Epithelial cell of proximal tubule (primary cell): ENCODE measurements at places on chromosomes 2 and 18. TPM values are rescaled to one million over a fixed set of nuclear protein-coding genes. Genes with fewer than 3 reads are reported as not detected.

The POU3F3 gene
- total RNA-seq, result 22.1 and 34.0 TPM in 2 replicates

The KCNJ3 gene
- 0.12 TPM in 1 of 2 replicates, not detected in the other for total RNA-seq

The GNAL gene
- 3.2 and 5.0 TPM in 2 replicates for total RNA-seq

The KLHL29 gene
- 7.7 and 12.0 TPM in 2 replicates for total RNA-seq

- DNase-seq, result no peak
These were observed 225.1 kb upstream of the TMEFF2 start for GRCh38 chr2:192419786-192420185.

DNA sequence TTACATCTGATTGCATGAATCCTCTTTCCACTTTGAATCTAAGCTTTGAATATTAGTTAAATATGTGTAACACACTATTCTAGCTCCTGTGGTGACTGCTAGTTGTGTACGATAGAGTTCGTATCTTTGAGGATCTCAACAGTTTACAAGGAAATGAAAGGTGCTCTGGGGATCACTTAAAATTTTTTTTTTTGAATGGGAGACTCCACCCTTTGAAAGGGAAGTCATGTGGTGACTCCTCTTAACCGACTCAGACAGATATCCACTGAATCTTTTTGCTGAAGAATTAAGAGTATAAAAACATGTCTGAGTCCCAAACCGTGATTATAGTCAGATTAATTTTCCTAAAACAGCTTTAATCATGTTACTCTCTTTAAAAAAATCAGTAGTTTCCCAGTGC is 4.0 kb downstream of the CLIP4 start:
- no peak for DNase-seq

- DNase-seq, result peak; percentile 18
These were observed 109.0 kb downstream of the SETBP1 start for GRCh38 chr18:44789710-44790109.

DNA sequence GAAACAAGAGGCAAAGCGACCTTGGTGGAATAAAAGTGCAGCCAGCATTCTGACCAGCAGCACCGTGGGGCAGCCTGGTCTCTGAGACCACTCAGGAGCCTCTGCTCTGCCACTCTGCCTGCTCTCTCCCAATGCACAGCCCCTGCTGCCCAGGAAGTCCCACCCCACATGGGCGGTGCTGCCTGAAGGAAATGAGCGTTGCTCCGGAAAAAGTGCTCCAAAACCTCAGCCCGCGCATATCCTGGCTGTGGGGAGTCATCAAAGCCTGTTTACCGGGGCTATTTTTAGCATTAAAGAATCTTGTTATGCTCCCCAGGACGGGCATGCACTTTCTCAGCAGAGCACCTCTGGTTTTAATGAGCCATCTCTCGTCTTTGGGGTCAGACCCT is 54.5 kb downstream of the EPAS1 start:
- no peak for DNase-seq

DNA sequence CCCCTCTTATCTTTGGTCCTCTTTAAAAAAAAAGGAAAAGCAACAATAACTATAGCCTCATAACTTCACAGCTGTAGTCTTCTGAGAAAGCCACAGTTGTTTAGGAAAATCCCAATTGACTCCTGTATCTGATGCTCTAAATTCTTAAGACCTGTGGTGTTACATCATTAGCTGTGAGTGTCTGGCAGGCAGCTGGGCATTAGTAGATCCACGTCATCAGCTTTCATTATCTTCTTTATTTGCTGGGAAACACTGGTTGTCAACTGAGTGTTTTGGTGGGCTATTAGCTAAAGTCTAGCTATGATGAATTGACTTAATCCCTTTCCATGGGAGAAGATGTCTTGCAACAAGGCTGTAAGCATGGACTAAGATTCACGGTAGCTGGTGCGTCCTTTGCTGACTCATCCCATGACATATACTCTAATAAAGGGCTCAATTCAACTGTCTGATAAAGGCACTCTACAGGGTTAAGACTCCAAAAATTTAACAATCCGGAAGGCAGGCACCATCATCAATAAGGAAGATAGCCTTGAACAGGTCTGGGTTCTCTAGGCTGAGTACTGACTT is 517.2 kb downstream of the PLCL1 start:
- no peak for DNase-seq

DNA sequence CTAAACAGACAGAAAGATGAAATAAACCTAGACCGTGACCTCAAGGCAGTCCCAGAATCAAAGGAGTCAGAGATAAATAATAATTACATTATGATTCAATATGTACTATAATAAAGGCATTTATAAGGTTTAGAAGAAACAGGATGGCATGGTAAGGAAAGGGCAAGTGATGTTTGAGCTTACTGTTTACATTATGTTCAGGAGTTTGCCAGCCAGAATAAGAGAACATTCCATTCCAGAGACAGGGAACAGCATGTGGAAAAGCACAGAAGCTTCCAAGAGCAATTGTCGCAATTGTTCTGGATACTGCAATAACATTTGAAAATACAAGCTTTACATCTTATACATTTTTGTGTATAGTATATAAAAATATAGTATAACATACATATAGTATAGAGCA is 50.0 kb upstream of the FRZB start:
- DNase-seq, result no peak

DNA sequence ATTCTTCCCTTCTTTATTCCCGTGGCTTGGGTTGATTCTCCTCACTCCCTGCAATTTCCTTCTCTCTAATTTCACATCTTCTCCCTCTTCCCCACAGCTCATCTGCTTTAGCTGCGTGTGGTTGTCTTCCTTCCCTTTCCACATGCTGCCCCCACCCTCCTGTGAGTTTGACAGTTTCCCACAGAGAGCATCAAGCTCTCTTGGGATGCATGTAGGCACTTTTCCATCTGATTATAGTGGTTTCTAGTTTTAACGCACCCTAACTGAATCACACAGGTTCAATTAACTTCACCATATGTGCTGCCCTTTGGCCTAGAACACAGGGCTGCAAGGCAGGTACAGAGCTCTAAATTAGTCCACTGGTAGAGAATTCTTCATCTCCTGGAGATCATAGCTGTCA is 110.5 kb downstream of the TACR1 start:
- DNase-seq, result no peak

DNA sequence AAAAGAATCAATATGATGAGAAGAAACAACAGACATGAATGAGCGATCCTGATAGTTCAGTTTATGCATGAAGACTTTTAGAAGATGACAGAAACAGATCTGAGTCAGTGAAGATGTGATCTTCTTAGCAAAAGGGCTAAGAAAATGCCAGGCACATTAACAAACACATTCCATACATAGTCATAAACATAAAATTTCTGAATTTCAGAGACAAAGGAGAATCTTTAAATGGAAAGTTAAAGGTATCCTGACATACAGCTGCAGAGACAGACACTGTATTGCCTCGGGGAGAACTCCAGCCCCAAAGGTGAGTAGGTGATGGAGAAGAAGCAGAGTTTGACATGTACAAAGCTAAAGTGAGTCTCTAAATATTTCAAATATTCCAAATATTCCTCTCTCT is 40.6 kb upstream of the FN1 start:
- no peak for DNase-seq

DNA sequence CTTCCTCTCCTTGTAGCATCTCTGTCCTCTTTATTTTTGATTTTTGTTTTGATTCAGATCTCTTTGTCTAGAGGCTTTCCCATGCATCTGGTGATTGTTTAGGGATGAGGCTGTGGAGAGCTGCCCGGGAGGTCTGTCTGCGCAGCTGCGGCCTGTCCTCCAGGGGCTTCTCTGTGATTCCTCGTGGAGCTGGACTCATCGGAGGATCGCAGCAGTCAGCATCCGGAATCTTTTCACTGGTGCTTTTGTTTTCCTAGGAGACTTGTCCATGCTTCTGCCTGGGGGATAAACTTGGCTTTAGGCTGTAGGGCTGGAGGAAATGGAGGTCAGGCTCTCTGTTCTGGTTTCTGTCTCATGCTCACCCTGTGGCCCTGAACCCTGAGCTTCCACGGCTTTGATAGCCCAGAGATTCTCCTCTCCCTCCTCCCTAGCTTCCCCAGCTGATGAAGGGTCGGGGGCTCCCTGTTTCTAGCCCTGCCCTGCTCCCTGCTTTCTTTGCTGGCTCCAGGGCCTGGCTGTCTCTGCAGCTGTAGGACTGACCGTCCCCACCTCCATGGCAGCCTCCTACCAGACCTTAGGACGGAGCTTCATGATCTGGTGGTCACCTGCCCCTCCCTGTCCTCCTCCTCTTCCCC is 35.5 kb downstream of the ZNF532 start:
- DNase-seq, result no peak

DNA sequence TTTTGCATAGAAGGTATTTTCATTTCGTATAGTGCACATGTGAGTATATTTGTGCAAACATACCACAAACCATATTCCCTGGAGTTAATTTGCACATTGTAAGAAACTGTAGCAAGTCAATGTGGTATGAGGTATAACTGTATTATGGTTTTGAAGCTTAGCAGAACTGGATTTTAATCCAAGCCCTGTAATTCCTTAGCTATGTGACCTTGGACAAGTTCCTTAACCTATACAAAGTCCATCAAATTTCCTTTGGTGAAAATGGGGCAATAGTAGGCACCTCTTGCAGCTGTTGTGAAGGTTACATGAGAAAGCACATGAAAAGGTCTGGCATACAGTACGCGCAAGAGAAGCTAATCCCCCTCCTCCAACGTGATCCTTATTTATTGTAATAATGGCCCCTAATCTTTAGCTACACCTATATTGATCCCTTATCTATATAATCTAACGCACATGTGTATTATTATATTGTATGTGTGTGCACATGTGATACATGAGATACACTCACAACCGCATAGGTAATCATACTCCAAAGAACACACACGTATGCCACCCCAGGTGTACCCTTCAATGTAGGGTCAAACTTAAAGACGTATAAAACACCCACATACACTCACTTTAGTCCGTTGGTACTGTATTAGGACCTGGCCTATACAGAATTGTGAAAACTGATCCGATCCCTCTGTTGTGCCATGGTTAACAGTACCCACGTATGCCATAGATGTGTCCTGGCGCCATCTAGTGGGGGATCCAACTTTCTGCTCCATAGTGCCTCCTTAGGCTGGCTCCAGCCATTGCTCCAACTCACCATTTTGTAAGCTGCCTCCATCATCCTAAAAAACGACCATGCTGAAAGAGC is 402.9 kb upstream of the SLC14A2 start:
- DNase-seq, result peak; percentile 35

DNA sequence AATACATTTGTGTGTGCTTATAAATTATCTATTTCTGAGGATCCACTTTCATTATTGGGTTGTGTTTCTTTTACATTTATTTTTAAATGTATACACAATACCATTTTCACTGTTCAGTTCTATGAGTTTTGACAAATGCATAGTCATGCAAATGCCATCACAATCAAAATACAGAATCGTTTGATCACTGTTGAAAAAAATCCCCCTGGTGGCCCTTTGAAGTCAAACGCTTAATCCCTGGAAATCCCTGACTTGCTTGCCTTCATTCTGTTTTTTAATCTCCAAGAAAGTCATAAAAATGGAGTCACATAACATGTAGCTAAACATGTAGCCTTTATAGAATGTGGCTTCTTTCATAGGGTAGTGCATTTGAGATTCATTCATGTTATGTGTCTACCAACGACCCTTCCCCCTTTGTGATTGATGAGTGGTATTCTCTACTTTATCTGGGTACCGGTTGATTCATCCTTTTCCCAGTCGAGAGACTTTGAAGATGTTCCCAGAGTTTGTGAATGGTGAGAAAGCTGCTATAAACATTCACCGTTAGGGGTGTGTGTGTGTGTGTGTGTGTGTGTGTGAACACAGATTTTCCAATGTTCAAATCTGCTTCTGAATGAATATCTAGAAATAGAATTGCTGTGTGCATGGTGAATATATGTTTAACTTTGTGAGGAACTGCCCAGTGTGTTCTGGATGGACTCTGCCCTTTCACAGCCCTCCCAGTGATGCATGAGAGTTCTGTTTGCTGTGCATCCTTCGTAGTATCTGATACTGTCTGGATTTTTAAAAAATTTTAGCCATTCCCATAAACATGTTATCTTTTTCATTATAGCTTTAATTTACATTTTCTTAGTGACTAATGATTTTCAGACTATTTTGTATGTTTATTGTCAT is 173.6 kb downstream of the GALR1 start:
- DNase-seq, result no peak

GRCh38 chr2:216114382-216114713 is 5.2 kb downstream of the XRCC5 start:
- DNase-seq, result no peak

DNA sequence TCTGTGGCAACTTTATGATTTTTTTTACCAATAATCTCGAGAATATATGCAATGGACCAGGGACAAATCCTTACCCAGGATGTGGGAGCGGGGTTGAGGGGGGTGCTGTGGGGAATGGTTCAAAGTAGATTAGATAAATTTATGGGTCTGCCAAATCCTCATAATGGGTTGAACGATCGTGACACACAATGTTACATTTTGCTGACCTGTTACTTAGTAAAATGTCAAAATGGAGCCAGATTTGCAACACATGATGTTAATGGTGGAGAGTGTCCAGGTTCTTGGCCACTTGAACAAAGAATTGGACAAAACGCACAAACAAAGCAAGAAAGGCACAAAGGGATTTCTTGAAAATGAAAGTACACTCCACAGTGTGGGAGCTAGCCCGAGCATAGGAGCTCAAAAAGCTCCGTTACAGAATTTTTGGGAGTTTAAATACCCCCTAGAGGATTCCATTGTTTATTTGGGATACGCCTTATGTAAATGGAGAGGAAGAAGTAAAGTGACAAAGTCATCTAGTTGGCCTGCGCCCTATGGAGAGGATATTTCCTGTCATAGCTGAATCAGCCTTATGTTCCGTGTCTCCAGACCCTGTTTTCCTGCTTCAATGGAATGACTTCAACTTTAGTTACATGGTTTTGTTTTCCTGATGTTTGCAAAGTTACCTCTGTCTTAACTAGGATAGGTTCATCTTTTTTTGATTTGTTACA is 776.0 kb downstream of the DCC start:
- DNase-seq, result no peak

- no peak for DNase-seq
These were observed 121.4 kb upstream of the HDAC4 start for GRCh38 chr2:239522002-239522739.

DNA sequence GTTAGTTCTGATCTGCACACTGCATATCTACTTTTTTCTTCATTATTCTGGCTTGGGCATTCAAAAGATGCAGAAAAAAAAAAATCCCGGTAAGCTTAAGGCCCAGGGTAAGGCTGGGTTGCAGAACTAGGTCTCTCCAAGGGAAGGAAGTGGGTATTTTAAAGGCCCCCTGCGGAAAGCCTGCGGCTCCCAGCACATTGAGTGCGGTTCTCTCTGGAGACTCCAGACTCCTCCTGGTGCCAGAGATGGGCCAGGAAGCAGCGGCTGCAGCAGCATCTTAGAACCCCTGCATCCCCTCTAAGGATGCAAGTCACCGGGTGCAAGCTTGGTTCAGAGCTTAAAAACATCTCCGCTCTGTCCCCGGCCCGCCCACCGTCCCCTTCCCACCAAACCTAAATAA is 49.5 kb downstream of the TGIF1 start:
- DNase-seq, result no peak

DNA sequence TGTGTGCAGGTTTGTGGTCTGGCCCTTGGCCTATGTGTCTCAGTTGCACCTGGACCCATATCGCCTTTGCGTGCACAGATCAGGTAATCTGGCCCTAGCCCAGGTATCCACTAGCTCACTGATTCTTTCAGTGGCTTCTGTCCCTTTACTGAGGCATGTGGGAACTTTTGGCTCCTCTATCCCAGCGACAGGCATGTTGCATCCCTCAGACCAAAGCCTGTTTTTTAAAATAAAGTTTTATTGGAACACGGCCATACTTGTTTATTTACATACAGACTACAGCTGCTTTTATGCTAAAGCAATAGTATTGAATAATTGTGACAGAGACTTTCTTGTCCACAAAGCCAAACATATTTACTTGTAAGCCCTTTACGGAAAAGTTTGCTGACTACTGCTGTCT is 39.9 kb upstream of the UPP2 start:
- DNase-seq, result no peak
